ENCODE measurements at places on chromosomes 5 and 9. TPM values are rescaled to one million over a fixed set of nuclear protein-coding genes. Genes with fewer than 3 reads are reported as not detected.

DNA sequence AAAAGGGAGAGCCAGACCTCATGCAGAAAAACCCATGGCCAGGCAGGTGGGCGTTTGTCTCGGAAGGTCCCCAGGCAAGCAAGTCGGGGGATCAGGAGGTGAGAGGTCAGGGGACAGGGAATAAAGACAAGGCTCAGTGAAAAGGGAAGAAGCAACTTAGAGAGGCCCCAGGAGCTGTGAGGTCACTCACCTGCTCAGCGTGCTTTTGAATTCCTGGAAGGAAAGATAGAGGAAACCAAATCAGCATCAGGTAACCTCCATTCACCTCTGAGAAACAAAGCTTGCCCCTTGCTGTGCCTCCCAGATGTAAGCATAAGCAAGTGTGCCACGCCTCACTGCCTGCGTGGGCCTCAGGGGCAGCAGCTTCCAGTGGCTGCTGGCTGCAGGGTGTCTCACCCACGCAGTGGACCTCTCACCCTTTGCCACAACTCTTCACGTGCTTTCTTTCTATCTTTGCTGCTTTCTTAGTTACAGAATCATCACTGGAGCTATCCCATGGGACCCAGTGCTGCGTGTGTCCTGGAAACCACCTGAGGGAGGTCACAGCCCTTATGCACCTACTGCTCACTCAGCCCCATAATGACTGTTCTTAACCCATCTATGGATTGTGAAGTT, 6.0 kb downstream of the TRIM7 start:
- no peak for DNase-seq

GRCh38 chr5:124806373-124807077, 60.1 kb upstream of the ZNF608 start:
- peak; percentile 83 for DNase-seq

GRCh38 chr5:74051076-74051475, 425.1 kb downstream of the ARHGEF28 start:
- no peak for DNase-seq

DNA sequence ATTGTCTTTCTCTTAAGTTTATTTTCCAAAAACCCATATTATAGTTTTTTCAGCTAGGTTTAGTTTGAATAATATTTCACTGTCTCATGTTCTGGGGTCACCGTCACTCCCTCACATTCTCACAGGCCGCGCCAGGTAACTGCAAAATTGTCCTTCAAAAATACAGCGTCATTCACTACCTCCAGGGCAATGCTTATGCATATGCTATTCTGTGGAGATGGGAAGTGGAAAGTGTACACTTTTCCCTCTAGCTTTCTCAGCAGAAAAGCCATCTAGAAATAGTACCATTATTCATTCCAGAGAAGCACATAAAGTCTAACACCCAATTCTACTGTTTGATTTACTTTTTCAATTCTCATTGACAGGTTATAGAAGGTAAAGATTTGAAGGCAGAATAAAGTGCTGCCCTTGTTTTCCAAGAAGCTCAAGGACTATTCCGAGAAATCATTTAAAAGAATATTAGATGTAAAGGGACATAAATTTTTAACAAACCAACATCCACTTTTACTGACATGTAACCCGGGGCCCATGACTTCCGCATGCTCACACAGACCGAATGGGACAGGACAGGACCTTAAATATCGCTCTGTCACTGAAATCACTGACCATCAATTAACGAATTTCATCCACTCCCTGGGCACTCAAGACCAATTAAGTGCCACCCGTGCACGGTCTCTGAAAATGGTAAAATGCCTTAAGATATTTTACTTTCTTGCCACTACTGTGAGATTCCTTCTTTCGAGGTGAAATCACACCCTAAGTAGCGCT, 720 bp downstream of the NUDT12 start:
- no peak for DNase-seq

DNA sequence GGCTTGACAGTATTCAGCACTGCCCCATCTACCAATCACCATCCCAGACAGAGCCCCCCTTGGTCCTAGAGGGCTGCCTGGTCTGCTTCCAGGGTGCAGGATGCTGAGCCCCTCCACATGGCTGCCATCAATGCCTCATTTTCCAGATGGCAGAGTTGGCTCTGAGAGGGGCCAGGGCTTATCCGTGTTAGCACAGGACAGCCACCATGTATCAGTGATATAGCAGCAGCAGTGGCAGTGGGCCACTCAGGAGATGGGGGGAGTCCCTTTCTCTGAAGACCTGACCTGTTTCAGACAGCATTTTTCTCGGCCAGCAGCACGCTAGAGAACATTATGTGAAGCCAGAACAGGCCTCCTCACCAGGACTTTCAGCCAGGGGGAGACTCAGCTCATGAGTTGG, 1.6 kb upstream of the SMIM32 start:
- no peak for DNase-seq

DNA sequence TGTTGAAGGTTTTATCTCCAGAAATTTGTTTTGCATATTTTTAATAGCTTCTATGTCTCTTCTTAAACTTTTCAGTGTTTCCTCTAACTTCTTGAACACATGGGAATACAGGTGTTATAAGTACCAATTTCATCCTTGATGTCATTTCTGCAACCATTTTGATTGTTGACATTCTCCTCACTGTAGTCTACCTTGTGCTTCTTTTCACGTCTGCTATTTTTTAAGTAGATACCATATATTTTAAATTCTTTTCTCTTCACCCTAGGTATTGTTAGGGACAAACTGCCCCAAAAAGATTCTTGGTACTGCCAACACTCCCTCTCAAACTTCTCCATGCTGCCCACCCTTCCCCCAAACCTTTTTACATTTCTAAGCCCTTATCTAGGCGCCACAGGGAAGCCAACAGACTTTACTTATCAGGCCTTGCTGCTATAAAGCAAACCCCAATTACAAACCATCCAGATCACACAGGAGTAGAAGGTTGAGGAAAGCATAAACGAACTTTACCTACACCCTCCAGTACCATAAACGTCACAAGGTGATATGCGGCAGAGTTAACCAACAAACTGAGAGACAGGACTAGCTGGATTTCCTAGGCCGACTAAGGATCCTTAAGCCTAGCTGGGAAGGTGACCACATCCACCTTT, 1165.3 kb downstream of the TAF11L14 start:
- DNase-seq: no peak

DNA sequence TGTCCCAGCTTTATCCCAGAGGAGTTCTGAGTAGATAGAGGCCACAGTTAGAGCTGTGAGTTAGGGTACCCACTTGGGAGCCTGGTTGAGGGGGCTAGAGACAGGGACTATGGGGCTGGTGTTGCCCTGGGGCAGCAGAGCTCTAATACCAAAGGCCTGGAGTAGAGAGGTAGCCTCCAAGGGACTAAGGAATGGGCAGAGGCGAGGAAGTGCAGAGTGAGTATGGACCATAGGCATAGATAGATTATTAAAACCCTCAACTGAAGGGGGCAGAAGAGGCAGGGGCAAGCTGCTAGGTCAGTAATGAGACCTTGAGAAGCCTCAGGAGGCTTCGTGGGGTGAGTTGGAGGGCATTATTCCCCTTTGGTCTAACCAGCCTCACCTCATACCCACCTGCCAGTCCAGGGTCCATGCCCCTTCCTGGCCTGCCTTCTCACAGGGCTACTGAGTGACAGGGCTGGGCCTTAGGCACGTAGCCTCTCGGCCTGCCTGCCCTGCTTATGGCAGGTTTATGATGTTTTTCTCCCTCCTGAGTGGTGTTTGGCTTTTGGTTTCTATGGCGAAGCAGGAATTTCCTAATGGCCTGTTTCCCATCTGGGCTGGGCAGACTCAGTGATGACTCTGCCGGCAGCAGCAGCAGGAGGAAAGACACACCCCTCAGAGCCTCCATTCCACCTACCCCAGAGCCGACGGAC, 8.0 kb downstream of the PDLIM4 start:
- DNase-seq: peak; percentile 62

GRCh38 chr9:121088576-121088975, 13.8 kb downstream of the CNTRL start:
- no peak for DNase-seq

GRCh38 chr5:675871-676698, 17.1 kb downstream of the TPPP start:
- DNase-seq: peak; percentile 13

DNA sequence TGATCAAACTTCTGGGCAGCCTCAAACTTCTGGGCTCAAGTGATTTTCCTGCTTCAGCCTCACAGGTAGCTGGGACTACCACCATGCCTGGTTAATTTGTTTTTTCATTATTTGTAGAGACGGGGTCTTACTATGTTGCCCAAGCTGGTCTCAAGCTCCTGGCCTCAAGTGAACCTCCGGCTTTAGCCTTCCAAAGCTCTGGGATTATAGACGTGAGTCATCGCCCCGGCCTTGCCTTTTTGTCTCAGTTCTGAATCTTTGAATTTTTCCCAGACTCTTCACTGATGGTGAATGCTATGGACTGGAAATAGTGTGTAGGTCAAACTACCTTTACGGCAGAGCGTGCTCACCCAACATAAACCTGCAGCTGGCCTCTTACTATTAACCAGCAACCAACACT, 32.3 kb upstream of the EGFLAM start:
- DNase-seq: no peak

DNA sequence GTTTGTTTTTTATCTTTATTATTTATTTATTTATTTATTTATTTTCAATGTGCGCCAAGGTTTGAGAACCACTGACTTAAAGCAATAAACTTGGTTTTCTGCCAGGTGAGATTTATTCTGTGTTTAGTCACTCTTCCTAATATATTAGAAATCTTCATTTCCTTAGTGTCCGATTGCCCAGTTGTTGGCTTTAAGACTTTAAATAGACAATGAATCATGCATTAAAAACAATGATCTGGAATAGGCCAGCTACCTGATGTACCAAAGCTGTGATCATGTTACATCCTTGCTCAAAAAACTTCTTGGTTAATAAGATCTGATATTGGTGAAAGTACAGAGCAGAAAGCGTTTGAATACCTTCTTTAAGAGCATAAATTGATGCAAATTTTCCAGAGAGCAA, 52.1 kb upstream of the ERBIN start:
- DNase-seq: no peak

GRCh38 chr9:27532046-27532445, 2.4 kb upstream of the MOB3B start:
- no peak for DNase-seq

DNA sequence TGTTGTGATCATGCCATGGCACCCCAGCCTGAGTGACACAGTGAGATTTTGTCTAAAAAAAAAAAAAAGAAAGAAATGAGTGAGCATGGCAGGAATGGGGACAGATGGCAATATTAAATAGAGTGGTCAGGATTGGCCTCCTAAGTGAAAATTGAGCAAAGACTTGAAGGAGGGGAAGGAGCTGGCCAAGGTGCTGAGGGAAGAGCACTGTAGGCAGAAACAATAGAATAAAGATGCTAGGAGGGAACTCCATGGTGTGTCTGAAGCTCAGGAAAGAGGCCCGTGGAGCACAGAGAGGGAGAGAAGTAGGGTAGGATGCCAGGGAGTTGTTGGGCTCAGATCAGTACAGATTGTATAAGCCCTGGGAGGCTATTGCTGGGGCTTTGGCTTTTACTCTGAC, 64.4 kb upstream of the PCAT7 start:
- DNase-seq: no peak

DNA sequence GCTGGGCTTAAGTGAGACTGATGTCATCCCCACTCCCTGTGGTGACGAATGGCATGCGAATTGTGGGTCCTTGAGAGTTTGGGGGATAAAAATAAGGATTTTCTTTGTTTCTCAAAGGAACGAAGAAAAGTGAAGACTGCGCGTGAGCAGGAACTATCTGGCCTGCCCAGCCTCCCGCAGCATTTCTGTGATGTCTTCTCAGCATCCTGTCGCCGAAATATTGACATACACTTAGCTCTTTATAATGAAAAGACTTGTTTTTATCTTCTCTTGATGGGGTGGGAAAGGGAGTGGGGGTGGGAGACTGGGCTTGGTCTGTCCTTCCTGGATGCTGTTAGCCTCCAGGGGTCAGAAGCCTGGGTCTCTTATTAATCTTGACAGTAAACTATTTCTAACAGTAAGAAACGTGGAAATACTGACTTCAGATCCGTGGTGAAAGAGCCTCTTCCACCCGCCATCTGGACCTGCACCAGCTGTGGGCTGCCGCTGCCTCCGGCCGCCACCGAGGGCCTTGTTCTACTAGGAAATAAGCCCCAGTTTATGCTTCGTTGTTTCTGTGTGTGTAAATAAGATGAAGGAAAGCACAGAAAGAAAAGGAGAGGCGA, 239.6 kb downstream of the FANCC start:
- peak; percentile 10 for DNase-seq

- DNase-seq: no peak
These were observed 3.0 kb downstream of the ACTL7A start for GRCh38 chr9:108865037-108865436.

- no peak for DNase-seq
These were observed 297.8 kb downstream of the NPR3 start for GRCh38 chr5:33008751-33009418.

DNA sequence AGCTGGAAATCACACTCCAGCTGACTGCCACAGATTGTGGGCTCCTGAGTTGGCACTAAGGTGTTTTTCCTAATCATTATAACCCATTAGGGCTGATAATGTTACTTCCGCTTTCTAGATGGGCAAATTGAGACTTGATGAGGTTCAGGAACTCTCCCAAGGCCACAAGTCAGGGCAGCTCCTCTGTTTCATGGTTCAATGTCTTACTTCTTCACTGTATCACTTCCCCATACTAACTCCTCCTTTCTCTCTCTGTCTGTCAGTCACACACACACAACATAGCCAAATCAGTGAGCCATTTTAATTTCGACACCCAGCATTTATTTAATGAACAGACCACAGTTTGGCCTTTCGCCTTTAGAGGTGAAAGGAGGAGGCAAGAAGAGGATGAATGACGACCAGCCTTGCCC, 17.8 kb upstream of the TRAF1 start:
- no peak for DNase-seq

DNA sequence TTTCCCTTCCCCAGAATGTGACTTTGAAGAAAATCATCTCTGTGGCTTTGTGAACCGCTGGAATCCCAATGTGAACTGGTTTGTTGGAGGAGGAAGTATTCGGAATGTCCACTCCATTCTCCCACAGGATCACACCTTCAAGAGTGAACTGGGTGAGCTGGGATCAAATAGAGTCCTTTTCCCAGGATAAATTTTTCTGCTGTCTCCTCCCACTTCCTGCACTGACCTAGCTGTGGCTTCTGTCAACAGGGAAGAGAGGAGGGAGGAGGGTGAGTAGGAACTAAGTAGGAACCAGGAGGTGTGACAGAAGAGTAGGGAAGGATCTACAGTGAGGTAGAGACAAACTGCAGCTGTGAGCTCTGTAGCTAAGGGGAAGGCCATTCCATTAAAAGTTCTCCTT, 69.3 kb downstream of the MAMDC2 start:
- DNase-seq: no peak

GRCh38 chr5:71475788-71476384, 20.4 kb downstream of the BDP1 start:
- DNase-seq: no peak

- DNase-seq: no peak
These were observed 525.9 kb upstream of the ZNF608 start for GRCh38 chr5:125272357-125272756.

GRCh38 chr5:169944115-169944514, 36.2 kb downstream of the INSYN2B start:
- DNase-seq: no peak

IL5 gene
- not detected for total RNA-seq

SMIM33 gene
- total RNA-seq: not detected

PTGES gene
- total RNA-seq: 0.93 TPM

ANKRD33B gene
- total RNA-seq: 0.66 TPM

CARD6 gene
- total RNA-seq: 2.7 TPM

TERT gene
- not detected for total RNA-seq

ADRB2 gene
- 2.3 TPM for total RNA-seq

EPB41L4A gene
- total RNA-seq: 8.2 TPM

GLDC gene
- total RNA-seq: 0.79 TPM
